ENCODE measurements at places on chromosomes 2 and 18.
A peak's percentile ranks its signal among the peaks of the same experiment; 100 is the strongest.

DNA sequence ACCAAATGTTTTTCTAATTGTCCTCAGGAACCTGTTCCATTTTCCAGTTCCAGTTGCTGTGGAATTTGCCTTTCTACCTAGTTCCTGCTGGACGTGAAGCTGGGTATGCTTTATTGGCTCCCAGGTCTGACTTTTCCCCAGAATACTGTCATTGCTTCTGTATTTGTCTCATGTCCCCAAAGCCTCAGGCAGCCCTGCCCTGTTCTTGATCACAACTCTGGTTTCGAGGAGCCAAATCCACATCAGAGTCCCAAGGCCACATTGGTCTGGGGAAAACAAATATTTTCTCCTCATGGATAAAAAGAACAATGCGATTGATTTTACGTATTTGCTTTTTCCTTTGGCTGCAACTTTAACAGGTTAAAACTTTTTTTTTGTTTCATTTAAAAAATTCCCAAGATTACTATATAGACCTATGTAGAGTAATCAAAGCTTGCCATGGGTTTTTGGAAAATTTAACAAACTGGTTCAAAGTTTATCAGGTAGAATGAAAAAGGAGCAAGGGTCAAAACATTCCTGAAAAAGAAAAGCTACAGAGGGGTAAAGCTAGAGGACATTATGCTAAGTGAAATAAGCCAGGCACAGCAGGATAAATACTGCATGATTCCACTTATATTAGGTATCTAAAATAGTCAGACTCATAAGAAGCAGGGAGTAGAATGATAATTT is 85.2 kb downstream of the MDH1 start:
- DNase-seq = no peak

DNA sequence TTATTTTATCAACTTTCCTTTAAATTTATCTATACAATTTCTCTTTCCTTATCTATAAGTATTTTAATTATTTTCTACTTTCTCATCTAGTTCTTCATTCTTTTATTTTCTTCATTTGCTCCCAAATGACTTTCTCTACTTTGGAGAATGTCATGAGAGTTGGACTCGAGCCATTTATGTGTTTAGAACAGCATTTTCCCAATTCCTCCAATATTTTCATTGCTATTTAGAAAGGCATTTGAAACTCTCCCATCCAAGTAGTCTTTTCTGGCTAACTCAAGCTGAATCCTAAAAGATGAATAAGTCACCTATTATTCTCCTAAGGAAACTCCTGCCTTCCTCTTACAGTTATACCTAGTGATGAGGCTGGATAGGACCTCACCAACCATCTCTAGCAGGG is 15.8 kb upstream of the FEZ2 start:
- peak; percentile 10 for DNase-seq

GRCh38 chr2:144133936-144134665 is 385.8 kb downstream of the ZEB2 start:
- no peak for DNase-seq

DNA sequence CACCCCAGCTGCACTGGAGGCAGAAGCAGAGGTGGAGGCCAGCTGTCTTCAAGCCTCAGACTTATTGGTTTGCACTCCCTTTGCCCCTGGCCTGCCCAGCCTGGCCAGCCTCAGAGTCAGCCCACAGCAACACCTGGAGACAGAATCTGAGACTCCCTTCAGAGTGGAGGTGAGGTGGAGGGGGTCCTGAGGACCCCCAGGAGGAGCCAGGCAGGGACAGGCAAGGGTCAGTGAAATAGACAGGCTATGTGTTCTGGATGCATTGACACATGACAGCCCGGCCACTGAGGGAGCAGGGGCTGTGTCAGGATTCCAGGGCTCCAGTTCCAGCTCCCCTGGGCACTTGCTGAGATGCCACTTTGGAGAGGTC is 309.7 kb downstream of the MYCN start:
- no peak for DNase-seq

GRCh38 chr18:10487154-10487553 is 32.7 kb downstream of the APCDD1 start:
- DNase-seq = no peak

- no peak for DNase-seq
Measured at GRCh38 chr2:120456867-120457266, 110.9 kb downstream of the INHBB start.

DNA sequence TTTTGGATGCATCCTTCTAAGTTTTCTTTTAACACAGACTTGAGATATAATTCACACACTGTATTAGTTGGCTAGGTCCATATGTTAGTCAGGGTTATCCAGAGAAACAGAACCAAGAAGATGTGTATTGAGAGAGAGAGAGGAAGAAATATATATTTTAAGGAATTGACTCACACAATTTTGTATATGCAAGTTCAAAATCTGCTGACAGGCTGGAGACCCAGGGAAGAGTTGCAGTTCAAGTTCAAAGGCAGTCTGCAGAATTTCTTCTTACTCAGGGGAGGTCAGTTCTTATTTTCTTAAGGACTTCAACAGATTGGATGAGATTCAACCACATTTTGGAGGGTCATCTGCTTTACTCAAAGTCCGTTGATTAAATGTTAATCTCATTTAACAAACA is 23.0 kb upstream of the MRO start:
- DNase-seq = no peak

GRCh38 chr18:35939138-35939537 is 33.3 kb upstream of the RMP24 start:
- DNase-seq = no peak

DNA sequence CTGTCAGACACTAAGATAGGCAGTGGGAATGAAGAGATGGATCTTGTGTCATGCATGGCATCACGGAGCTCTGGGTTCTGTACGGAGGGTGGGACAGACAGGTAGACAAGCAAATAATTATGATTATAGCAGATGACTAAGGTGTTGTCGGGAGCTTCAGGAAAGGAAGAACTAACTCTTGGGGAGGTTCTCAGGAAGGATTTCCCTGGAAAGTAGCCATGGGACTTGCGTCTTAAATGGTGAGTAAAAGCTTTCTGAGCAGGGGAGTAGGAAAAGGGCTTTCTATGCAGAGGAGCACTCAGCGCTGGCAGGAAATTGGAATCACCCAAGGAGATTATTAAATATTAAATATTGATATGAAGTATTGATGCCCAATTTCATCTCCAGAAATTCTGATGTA is 35.5 kb downstream of the ATOH8 start:
- no peak for DNase-seq

GRCh38 chr2:178804791-178805190 is 2.4 kb downstream of the TTN start:
- peak; percentile 8 for DNase-seq

- DNase-seq = no peak
Measured at GRCh38 chr2:217521820-217522219, 481.0 kb downstream of the TNS1 start.

- DNase-seq = peak; percentile 65
Measured at GRCh38 chr2:53969285-53969967, 1.4 kb downstream of the PSME4 start.

GRCh38 chr2:135657806-135658582 is 83.7 kb upstream of the UBXN4 start:
- DNase-seq = no peak

DNA sequence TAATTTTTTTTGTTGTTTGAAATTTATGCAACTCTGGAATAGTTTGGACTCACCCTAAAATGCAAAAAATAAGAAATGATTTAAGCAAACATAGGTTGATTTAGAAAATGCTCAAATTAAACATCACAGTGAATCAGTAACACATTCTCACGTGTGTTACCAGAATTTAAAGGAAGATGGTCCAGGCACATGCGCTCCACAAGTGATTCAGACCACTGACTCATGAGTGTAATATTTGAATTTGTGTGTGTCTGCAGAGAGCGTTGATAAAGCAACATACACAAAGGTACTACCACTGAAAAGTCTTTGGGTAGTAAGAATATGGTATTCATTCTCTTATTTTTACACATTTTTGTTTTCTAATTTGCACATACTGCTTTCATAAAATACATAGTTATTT is 7.9 kb downstream of the SS18 start:
- peak; percentile 41 for DNase-seq

DNA sequence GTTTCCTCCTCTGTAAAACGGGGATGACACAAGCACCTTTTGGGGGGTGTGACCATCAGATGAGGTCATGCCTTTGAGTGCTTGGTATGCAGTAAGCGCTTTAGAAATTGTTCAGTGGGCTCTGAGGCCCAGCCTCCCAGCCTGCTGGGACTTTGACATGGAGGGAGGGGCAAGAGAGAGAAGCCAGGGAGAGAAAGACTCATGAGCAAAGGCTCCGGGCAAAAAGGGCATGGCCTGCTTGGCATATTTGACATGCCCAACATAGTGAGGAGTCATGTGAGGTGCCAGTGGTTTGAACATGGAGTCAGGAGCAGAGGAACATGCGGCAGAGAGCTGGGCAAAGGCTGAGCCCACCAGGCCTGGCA is 14.0 kb downstream of the TNS1 start:
- peak; percentile 46 for DNase-seq

- DNase-seq = no peak
Measured at GRCh38 chr2:16625759-16626158, 39.9 kb downstream of the CYRIA start.

GRCh38 chr2:100483895-100484294 is 13.6 kb downstream of the NMS start:
- DNase-seq = no peak

GRCh38 chr2:48755473-48755872 is at the start of gene LHCGR:
Gene LHCGR, minus strand, starts transcription at chr2:48755724. Its CDS starts 53 bp downstream, at chr2:48755671.
- DNase-seq = no peak

DNA sequence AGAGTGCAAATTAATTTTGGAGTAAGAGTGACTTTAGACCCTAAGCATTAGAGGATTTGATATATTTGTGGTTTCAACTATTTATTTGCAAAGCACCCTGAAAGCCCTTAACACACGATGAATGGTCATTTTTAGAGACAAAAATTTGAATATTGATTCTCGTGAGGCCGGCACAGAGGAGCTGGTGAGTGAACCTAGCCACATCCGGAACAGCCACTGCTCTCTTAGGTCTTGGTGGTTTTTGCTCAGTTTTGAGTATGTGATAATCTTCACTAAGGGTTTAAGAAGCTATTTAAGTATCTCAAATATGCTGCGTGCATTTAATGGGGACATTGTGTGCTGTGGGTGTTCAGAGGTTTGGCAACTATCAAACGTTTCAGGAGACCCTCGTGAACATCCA is 204.8 kb downstream of the TSN start:
- no peak for DNase-seq

- DNase-seq = no peak
Measured at GRCh38 chr2:171832489-171832888, 61.6 kb downstream of the SLC25A12 start.

- DNase-seq = no peak
Measured at GRCh38 chr2:9889812-9890261, 46.6 kb downstream of the TAF1B start.

DNA sequence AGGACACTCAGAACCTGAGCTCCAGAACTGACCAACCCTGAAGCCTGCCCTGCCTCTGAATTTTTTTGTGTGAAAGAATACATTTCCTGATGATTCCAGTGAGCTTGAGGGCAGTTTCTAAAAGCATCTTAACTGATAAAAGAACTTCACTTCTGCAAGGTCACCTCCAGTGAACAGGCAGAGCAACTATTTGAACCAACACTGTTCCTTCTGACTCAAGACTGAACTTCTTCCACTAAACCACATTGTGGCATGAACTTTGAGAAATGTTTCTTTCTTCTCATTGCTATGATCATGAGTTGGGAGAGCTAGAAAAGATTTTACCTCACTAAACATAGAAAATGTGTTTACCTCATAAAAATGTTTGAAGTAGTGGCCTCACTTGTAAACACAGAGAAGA is 83.8 kb upstream of the SERTAD2 start:
- DNase-seq = peak; percentile 21

DNA sequence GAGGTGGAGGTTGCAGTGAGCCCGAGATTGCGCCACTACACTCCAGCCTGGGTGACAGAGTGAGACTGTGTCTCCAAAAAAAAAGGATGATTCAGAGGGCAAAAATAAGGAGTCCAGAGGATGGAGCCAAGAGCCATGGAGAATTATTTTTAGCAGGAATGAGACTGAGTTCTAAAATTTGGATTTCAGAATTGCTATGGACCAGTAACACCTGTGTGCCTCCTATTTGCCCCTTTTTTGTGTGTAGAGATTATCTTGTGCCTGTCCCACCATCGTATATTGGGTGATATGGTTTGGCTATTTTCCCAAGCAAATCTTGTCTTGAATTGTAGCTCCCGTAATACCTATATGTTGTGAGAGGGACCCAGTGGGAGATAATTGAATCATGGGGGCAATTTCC is 16.4 kb upstream of the RGPD8 start:
- DNase-seq = no peak

DNA sequence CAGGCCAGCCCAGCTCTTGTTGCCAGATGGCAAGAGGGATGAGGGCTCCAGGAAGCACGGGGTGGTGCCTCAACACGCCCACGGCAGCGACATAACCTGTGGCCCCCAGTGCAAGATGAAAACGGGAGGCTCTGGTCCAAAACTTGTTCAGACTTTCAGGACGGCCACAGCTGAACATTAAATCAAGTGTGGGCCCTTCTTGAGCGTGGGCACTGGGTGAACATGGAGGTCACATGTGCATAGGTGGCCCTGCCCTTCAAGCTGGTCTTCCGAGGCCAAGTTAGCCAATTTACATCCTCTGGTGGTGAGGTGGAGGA is 77.5 kb downstream of the NDUFA10 start:
- DNase-seq = no peak

DNA sequence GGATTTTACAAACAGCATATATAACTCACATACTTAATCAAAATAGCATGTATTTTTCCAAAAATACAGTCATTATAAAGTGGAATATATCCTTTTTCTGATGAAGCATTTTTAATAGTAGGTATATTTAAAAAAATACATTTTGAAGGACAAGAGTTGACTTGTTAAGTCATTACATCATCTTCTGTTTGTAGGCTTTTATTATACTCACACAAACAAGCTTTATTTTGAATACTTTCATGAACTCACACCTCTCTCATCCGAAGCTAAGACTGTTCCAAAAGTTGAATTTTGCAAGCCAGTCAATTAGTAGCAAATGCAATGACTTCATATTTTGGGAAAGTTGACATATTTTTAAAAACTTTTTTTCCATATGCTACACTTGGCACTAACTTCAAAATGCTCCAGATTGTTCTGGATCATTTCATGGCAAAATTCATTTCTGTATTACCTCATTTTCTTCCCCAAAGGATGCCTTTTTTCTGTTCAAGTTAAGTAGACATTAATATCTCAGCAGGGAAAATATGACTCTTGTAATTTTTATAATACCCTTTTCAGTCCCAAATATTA is 68.5 kb upstream of the WDR75 start:
- DNase-seq = no peak

GRCh38 chr18:36638224-36638623 is 190.6 kb downstream of the TPGS2 start:
- no peak for DNase-seq
